ENCODE measurements at places on chromosomes 6 and 20. TPM values are rescaled to one million over a fixed set of nuclear protein-coding genes. Genes with fewer than 3 reads are reported as not detected.

DNA sequence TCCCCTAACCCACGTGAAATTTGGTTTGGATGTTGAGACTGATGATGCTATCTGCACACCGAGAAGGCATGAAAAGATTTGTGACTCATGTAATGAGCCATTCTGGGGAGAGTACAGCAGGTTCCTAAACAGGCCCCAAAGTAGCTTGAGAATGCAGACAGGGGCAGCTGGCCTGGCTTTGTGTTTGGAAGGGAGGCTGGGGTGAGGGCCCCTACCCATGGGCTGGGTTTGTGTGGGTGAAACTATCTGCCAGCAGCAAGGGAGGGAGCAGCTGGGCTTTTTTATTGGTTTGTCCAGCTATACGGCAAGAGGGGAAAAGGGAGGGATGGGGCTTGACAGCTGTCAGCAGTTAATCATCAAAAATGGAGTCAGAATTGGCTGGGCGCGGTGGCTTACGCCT is 87.0 kb upstream of the RNF24 start:
- no peak for DNase-seq

DNA sequence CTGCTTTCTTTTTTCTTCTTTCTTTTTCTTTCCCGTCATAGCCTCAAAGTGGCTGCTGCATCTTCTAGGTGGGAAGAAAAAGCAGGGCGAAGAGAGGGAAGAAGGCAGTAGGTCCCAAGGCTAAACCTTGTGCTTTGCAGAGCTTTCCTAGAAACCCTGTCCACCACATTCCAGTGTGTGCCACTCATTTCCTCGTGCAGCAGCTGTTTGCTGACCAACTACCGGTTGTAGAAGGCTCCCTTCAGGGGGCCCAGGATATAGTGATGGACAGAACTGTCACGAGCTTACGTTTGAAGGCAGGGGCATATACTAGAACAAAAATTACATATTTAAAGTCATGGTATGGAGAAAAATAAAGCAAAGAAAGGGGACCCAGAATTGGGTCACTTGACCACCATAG is 103.0 kb downstream of the SASH1 start:
- DNase-seq = no peak

The C6orf89 gene
- 37.9 TPM for total RNA-seq

DNA sequence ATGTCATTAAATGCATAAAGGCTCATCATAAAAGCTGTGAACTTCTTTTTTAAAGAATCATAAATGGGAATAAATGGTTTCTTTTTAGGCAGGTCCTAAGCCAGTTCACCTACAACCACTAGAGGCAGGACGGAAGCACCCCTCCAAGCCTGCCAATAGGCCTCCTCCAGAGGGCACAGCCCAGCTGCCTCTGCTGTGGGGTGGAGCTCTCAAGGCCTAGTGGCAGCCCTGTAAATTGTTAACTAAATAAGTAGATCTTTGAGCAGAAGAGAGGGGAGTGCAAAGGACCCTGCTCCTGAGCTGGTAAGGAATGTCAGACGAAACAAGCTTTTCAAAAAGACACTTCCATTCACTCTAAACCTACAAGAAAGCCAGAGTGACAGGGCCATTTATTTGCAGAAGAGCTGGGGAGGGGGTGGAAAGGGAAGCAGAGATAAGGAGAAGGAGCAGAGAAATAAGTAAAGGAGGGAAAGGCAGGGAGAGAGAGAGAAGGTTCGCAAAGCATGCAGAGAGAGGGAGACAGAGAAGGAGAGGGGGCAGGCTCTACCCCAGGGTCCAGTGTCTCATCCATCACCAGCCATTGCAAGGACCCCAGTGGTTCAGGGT is 18.0 kb upstream of the MAFB start:
- DNase-seq = no peak

The RNF144B gene
- total RNA-seq = 1.7 TPM
